ENCODE measurements at places on chromosomes 1 and 21.

DNA sequence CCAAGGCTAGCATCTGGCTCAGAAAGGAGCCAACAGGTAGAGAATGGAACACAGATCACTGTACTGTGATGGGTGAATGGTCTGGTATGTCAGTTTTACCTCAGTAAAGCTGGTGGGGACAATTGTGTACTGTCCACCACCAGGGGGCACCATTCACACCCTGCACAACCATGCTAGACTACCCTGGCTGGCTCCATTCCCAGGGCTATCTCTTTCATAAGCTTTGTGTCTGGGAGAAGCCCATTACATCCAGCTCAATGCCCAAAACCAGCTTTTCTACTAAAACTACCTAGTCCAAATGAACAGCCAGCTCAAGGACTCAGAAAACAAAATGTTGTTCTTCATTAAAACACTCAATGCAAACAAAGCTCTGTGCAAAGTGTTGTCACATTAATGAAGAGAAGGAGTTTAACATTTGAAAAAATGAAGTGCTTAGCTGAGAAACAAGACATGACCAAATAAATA lies 62.0 kb upstream of the RASAL2 start:
- DNase-seq: no peak

GRCh38 chr1:55301912-55302311 lies 86.7 kb upstream of the USP24 start:
- DNase-seq: no peak

- DNase-seq: no peak
These were observed 582.8 kb downstream of the MATN1 start for GRCh38 chr1:30140566-30140965.

DNA sequence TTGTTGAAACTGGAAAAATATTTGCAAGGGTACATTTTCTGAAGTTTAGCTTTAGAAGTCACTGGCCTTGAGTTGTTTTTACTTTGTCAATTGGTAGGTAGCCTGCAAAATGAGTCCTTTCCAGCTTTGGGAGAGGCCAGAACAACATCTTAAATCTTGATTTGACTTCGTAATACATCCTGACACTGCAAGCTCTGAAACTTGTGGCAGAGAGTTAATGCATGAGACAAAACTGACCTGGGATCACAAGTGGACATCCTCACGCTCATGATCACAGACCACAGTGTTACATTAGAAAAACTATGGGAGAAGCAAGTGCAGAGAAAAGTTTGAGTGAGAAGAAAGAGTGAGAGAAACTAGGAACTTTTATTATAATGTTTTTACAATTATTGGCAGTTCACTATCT lies 550.9 kb downstream of the USP25 start:
- no peak for DNase-seq

DNA sequence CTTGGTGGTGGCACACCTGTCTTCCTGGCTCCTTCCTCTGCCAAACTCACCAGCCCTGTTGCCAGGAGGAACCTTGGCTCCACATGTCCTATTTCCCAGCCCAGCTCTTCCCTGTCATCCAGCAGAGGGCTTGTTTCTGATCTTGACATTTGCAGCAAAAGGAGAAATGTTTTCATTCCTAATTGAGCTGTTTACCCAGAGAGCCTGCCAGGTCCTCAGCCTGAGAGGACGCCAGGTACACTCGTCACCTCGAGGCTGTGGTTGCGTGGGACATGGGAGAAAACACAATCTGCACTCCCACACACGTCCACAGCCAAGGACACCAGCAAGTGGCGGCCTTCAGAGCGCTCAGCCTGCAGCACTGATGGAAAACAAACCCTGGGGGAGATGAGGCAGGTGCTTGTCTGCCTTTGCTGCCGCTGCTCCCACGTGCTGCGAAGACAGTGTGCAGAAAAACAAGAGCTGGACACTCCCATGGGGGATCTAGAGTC lies 132.8 kb upstream of the CD34 start:
- no peak for DNase-seq

GRCh38 chr1:3061981-3062615 lies 6.9 kb upstream of the PRDM16 start:
- no peak for DNase-seq

GRCh38 chr1:230892018-230892491 lies 23.7 kb upstream of the C1orf198 start:
- no peak for DNase-seq

GRCh38 chr21:34748862-34749261 lies 80.1 kb downstream of the CLIC6 start:
- DNase-seq: no peak

DNA sequence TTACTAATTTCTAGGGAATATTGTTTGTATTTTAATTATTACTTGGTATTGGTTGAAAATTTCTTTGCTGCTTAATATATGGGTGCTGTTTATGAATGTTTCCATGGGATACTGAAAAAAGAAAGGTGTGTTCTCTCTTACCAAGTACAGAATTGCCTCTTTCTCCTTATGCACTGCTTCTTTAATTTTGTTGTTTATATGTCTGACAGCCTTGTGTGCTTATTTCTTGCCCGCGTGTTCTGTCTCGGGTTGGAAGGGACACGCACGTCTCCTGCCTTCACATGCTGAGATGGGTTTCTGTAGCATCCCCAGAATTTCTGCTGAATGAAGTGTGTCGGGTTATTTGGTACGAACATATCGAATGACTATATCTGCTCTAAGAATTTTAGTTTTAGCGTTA lies 51.1 kb downstream of the AGPAT3 start:
- DNase-seq: no peak

DNA sequence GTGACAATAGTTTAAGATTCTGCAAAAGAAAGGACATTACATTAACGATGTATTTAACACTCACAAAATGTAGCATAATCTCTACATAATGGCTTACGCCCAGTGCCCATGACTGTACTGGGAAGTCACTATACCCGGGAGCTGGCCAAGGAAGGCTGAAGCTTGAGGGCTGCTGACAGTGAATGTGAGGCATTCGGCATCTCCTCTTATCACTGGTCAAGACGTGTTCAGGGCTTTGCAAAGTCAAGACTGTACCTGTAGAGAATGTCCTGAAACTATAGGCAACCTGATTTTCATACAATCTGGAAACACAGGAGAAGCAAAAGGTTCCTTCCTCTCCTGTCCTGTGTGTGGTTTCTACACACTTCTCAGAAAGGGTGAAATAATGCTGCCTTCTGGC lies 12.7 kb upstream of the IFNGR2 start:
- DNase-seq: no peak

- DNase-seq: no peak
These were observed 134.0 kb downstream of the CLEC20A start for GRCh38 chr1:178362747-178363146.

Measured in cortex of kidney (tissue), 1 donor.